ENCODE measurements at places on chromosomes 3 and 15. TPM values are rescaled to one million over a fixed set of nuclear protein-coding genes. Genes with fewer than 3 reads are reported as not detected.

Gene OXTR
- not detected for polyA plus RNA-seq

Gene OIP5
- not detected for polyA plus RNA-seq

Gene TAGLN3
- polyA plus RNA-seq: not detected

Gene MYL3
- not detected for polyA plus RNA-seq

Gene ALDH1A2
- polyA plus RNA-seq: not detected

Gene GOLGA8G
- not detected for polyA plus RNA-seq

Gene SCG5
- not detected for polyA plus RNA-seq

Gene INSYN1
- not detected for polyA plus RNA-seq

Gene NRROS
- polyA plus RNA-seq: 0.29 TPM

Gene GOLGA8S
- polyA plus RNA-seq: not detected

Gene CMTM8
- polyA plus RNA-seq: 2.8 TPM

Gene HESX1
- polyA plus RNA-seq: 0.27 TPM

Measured in naive thymus-derived CD8-positive, alpha-beta T cell (primary cell).